ENCODE measurements at places on chromosomes 7 and 10.

GRCh38 chr7:69813637-69814240 lies 215.5 kb downstream of the AUTS2 start:
- no peak for DNase-seq

- DNase-seq: no peak
These were observed 1.3 kb downstream of the NFE2L3 start for GRCh38 chr7:26153241-26153822.

DNA sequence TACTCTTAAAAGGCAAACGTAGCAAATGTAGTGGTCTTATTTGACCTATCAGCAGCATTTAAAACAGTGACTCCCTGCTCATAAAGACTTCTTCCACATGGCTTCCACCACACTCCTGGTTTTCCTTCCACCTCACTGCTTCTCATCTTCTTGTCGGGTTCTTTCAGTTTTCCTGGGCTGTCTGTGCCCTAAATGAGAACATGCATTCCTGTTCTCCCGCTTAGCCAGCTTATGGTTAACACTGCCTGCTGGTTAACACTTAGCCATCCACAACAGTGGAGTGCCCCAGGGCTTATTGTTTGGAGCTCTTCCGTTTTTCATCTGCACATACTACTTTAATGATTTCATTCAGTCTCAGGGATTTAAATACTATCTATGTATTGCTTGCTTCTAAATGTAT lies 34.3 kb upstream of the EXOC6 start:
- no peak for DNase-seq

DNA sequence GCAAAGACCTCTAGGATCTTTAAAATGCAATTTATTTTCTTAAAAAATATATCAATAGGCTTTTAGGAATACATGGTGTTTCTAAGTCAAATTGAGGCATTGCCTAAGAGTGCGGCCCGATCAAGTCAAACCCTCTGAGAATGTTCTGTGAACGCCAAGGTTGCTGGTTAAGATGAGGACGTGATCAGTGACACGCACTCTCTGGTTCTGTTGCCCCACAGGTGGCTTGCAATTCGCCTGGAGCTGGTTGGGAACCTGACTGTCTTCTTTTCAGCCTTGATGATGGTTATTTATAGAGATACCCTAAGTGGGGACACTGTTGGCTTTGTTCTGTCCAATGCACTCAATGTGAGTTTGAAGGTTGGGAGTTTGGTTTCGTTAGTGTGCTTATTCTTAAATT lies 59.3 kb downstream of the ABCC2 start:
- DNase-seq: no peak

- no peak for DNase-seq
These were observed 200.7 kb downstream of the POLR1F start for GRCh38 chr7:19508124-19508523.

GRCh38 chr10:9301148-9301547 lies 1246.7 kb downstream of the GATA3 start:
- DNase-seq: no peak

GRCh38 chr7:49001610-49002033 lies 77.3 kb downstream of the CDC14C start:
- DNase-seq: no peak
